ENCODE measurements at places on chromosomes 11 and 22.

GRCh38 chr11:97729546-97730272 lies 1291.0 kb upstream of the CNTN5 start:
- no peaks in the 10 kb centered on the region for H3K36me3 ChIP-seq
- H3K27me3 ChIP-seq = no peaks in the 10 kb centered on the region
- no peaks in the 10 kb centered on the region for H3K4me1 ChIP-seq
- no peak for DNase-seq
- H3K27ac ChIP-seq = no peak overlapping the region

DNA sequence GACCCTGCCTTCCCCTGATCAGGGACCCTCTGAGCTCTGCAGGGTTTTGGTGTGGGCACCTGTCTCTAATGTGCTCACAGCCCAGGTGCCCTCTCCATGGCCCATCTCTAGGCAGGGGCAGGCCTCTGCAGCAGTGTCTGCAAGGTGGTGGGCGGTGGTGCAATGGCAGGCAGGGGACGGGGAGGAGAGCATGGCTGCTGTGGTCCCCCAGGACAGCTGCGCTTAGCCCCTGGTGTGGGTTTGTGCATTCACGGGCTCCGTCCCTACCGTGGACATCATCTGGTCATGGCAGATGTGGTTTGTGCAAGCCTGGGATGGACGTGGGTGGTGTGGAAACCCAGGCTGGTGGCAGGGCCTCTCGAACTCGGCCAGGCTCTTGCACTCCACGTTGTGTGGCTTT lies 443.1 kb downstream of the TBC1D22A start:
- no peaks in the 10 kb centered on the region for H3K4me1 ChIP-seq
- H3K36me3 ChIP-seq = no peaks in the 10 kb centered on the region
- no peak for DNase-seq
- no peak overlapping the region for H3K4me3 ChIP-seq
- H3K27ac ChIP-seq = no peak overlapping the region

GRCh38 chr11:108697872-108698473 lies 33.1 kb downstream of the DDX10 start:
- DNase-seq = peak; percentile 33
- H3K36me3 ChIP-seq = no peaks in the 10 kb centered on the region
- no peak overlapping the region for H3K4me3 ChIP-seq
- no peak overlapping the region for H3K27ac ChIP-seq
- no peaks in the 10 kb centered on the region for H3K27me3 ChIP-seq
- H3K4me1 ChIP-seq = no peaks in the 10 kb centered on the region

GRCh38 chr11:118785362-118785761 lies 5.6 kb downstream of the DDX6 start:
- no peaks in the 10 kb centered on the region for H3K4me1 ChIP-seq
- peaks cover 5% of the 10 kb centered on the region for H3K36me3 ChIP-seq
- H3K27ac ChIP-seq = no peak overlapping the region
- H3K4me3 ChIP-seq = no peak overlapping the region

GRCh38 chr22:29201782-29202181 lies 3.9 kb upstream of the EMID1 start:
- no peaks in the 10 kb centered on the region for H3K27me3 ChIP-seq
- H3K36me3 ChIP-seq = no peaks in the 10 kb centered on the region
- DNase-seq = no peak
- peaks cover 2% of the 10 kb centered on the region for H3K4me1 ChIP-seq
- H3K27ac ChIP-seq = no peak overlapping the region

- H3K27me3 ChIP-seq = no peaks in the 10 kb centered on the region
- H3K36me3 ChIP-seq = no peaks in the 10 kb centered on the region
- H3K4me1 ChIP-seq = no peaks in the 10 kb centered on the region
- H3K4me3 ChIP-seq = no peak overlapping the region
- H3K27ac ChIP-seq = no peak overlapping the region
These were observed 420.0 kb downstream of the DYNC2H1 start for GRCh38 chr11:103529181-103529684.

- H3K27me3 ChIP-seq = no peaks in the 10 kb centered on the region
- no peak overlapping the region for H3K4me3 ChIP-seq
- peaks cover 2% of the 10 kb centered on the region for H3K4me1 ChIP-seq
These were observed 2.6 kb upstream of the APOL6 start for GRCh38 chr22:35645646-35646045.

DNA sequence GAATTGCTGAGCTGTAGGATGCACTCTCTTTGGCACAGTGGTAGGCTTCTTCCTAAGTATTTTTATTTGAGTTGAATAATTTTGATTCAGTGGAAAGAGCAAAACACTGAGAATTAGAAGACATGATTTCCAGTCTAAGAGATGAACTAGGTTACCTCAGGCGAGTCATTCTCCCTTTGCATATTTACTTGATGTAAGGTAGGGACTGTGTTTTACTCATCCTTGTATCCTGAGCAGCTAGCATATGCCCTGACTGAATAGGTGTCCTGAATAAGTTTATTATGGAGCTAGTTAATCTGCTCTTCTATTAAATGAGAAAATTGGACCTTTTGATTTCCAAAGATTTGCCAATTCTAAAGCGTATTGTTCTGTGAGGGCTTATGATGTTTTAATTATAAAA lies 50.7 kb downstream of the STIM1 start:
- no peaks in the 10 kb centered on the region for H3K36me3 ChIP-seq
- H3K27ac ChIP-seq = no peak overlapping the region
- H3K27me3 ChIP-seq = no peaks in the 10 kb centered on the region
- no peaks in the 10 kb centered on the region for H3K4me1 ChIP-seq
- DNase-seq = no peak

GRCh38 chr22:48228468-48228867 lies 1466.0 kb downstream of the TBC1D22A start:
- H3K27me3 ChIP-seq = no peaks in the 10 kb centered on the region
- no peaks in the 10 kb centered on the region for H3K4me1 ChIP-seq
- no peak for DNase-seq
- H3K36me3 ChIP-seq = no peaks in the 10 kb centered on the region

GRCh38 chr22:38067761-38068360 lies 10.7 kb downstream of the PICK1 start:
- DNase-seq = no peak
- no peaks in the 10 kb centered on the region for H3K4me1 ChIP-seq
- no peak overlapping the region for H3K27ac ChIP-seq
- H3K27me3 ChIP-seq = no peaks in the 10 kb centered on the region
- H3K4me3 ChIP-seq = no peak overlapping the region
- peaks cover 19% of the 10 kb centered on the region for H3K36me3 ChIP-seq

DNA sequence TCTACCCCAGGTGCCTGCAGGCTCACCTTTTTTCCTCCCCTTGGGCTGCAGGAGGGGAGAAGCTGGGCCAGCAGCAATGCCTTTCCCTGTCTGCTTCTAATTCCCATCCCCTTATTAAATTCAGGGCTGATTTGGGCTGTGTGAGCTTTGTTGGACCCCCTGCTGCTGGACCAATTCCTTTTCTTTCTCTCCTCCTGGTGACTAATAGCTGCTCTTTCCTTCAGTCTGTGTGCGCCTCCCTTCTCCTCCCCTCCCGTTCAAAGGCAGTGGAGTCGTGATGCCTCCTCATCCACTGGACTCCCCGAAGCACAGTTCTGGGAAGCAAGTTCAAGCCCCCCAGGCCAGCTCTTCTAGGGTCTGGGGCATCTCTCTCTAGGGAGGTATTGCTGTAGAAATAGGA lies 567.9 kb upstream of the CADM1 start:
- H3K36me3 ChIP-seq = no peaks in the 10 kb centered on the region
- H3K27ac ChIP-seq = no peak overlapping the region
- no peak for DNase-seq
- H3K27me3 ChIP-seq = no peaks in the 10 kb centered on the region
- no peaks in the 10 kb centered on the region for H3K4me1 ChIP-seq
- no peak overlapping the region for H3K4me3 ChIP-seq

GRCh38 chr22:46557736-46558480 lies 20.5 kb upstream of the CELSR1 start:
- H3K27ac ChIP-seq = no peak overlapping the region
- H3K36me3 ChIP-seq = no peaks in the 10 kb centered on the region
- no peak for DNase-seq
- no peaks in the 10 kb centered on the region for H3K4me1 ChIP-seq

DNA sequence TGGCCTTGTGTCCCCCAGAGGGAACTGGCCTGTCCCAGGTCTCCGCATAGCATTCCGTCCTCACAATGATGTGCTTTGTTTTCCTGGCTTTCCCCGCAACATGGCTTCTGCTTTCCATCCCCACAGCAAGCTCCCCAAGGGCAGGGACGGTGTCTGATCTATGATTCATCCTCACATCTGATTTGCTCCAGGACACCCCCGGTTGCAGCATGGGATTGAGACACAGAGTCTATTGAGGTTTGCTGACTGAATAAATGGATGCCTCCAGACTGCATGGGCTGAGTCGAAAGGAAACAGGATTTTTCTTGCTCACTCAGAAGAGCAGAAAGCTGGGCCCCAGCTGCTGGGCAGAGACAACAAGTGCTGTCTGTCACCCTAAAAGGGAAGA lies 40.2 kb downstream of the LMO1 start:
- no peaks in the 10 kb centered on the region for H3K27me3 ChIP-seq
- no peak overlapping the region for H3K27ac ChIP-seq
- H3K36me3 ChIP-seq = no peaks in the 10 kb centered on the region
- H3K4me3 ChIP-seq = no peak overlapping the region
- peaks cover 6% of the 10 kb centered on the region for H3K4me1 ChIP-seq

GRCh38 chr11:88603091-88603867 lies 265.7 kb upstream of the CTSC start:
- no peak overlapping the region for H3K4me3 ChIP-seq
- H3K27ac ChIP-seq = no peak overlapping the region
- no peak for DNase-seq
- no peaks in the 10 kb centered on the region for H3K4me1 ChIP-seq

- no peak overlapping the region for H3K27ac ChIP-seq
- DNase-seq = no peak
- H3K36me3 ChIP-seq = no peaks in the 10 kb centered on the region
- H3K4me3 ChIP-seq = no peak overlapping the region
These were observed 4.4 kb upstream of the DAGLA start for GRCh38 chr11:61675826-61676225.

DNA sequence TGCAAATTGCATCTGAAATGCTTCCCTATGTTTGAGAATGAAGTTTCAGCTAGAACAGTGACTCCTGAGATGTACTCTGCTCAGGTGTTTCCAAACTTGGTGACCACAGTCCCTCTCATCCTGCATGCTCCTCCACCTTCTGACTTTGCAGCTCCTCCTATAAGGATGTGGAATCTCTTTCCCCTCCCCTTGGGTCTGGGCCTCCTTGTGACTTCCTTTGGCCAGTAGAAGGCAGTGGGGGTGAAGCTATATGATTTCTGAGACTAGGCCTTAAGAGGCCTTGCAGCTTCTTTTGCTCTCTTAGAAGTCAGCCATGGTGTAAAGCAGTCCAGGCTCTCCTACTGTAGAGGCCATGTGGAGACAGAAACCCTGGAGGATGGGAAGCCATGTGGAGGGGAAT lies 50.7 kb downstream of the CSF2RB start:
- no peaks in the 10 kb centered on the region for H3K36me3 ChIP-seq
- DNase-seq = no peak
- no peaks in the 10 kb centered on the region for H3K4me1 ChIP-seq
- H3K4me3 ChIP-seq = no peak overlapping the region
- H3K27me3 ChIP-seq = no peaks in the 10 kb centered on the region
- no peak overlapping the region for H3K27ac ChIP-seq

DNA sequence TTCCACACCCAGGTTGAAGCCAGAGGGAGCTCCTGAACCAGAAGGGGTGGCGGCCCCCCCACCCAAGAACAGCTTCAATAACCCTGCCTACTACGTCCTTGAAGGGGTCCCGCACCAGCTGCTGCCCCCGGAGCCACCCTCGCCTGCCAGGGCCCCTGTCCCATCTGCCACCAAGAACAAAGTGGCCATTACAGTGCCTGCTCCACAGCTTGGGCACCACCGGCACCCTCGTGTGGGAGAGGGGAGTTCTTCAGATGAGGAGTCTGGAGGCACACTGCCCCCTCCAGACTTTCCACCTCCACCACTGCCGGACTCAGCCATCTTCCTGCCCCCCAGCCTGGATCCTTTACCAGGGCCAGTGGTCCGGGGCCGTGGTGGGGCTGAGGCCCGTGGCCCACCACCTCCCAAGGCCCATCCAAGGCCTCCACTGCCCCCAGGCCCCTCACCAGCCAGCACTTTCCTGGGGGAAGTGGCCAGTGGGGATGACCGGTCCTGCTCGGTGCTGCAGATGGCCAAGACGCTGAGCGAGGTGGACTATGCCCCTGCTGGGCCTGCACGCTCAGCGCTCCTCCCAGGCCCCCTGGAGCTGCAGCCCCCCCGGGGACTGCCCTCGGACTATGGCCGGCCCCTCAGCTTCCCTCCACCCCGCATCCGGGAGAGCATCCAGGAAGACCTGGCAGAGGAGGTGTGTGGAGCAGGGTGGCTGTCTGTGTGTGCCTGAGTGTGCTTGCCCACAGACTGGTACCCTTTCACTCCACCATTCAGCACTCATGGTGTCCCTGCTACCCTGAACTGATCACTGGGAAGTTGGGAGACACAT lies 6.7 kb downstream of the PHOX2A start:
- no peak overlapping the region for H3K27ac ChIP-seq
- no peak overlapping the region for H3K4me3 ChIP-seq
- peaks cover 17% of the 10 kb centered on the region for H3K4me1 ChIP-seq
- H3K27me3 ChIP-seq = peaks cover 28% of the 10 kb centered on the region
- H3K36me3 ChIP-seq = peaks cover 28% of the 10 kb centered on the region

DNA sequence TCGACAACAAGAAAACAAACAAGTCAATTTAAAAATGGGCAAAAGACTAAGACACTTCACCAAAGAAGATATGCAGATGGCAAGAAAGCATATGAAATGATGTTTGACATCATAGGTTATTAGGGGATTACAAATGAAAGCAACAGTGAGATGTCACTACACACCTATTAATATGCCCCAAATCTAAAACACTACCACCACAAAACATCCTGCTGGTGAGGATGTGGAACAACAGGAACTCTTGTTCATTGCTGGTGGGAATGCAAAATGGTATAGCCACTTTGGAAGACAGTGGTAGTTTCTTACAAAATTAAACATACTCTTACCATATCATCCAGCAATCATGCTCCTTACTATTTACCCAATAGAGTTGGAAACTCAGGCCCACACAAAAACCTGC lies 29.0 kb downstream of the PRRG4 start:
- no peaks in the 10 kb centered on the region for H3K36me3 ChIP-seq
- no peak overlapping the region for H3K4me3 ChIP-seq
- H3K27ac ChIP-seq = no peak overlapping the region
- no peaks in the 10 kb centered on the region for H3K4me1 ChIP-seq
- H3K27me3 ChIP-seq = no peaks in the 10 kb centered on the region
- no peak for DNase-seq

DNA sequence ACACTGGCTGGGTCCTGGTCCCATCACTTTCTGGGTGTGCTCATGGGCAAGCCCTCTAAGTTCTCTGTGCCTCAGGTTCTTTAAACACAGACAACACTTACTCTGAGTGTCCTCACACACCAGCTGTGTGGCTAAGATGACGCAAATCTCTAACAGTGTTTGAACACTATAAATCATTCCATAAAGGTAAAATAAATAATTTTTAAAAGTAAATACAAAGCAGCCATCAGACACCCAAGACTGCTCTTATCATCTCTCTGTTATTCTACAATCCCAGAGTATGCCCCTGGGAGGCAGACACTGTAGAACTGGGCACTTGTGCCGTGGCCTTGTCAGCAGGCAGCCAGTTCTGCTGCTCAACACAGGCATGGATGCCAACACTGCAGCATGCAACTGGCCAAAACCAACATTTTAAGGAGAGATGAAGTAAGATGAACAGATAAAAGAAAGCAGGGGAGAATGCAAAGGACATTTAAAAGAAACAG lies 56.8 kb downstream of the RPL27A start:
- no peak for DNase-seq
- H3K36me3 ChIP-seq = no peaks in the 10 kb centered on the region
- peaks cover 1% of the 10 kb centered on the region for H3K4me1 ChIP-seq
- no peaks in the 10 kb centered on the region for H3K27me3 ChIP-seq

GRCh38 chr11:62015615-62016014 lies 48.2 kb upstream of the FTH1 start:
- no peak for DNase-seq
- no peak overlapping the region for H3K27ac ChIP-seq
- no peak overlapping the region for H3K4me3 ChIP-seq
- H3K27me3 ChIP-seq = no peaks in the 10 kb centered on the region
- no peaks in the 10 kb centered on the region for H3K36me3 ChIP-seq
